ENCODE measurements at places on chromosomes 7 and 10. TPM values are rescaled to one million over a fixed set of nuclear protein-coding genes. Genes with fewer than 3 reads are reported as not detected.

- no peak for DNase-seq
Observed at GRCh38 chr7:99305473-99306260, 20.0 kb upstream of the ARPC1A start.

IL2RA gene
- not detected for total RNA-seq

ITGA8 gene
- not detected for total RNA-seq

GRCh38 chr7:151834271-151835035 lies 42.5 kb downstream of the PRKAG2 start:
- DNase-seq, result no peak

SYT15 gene
- 0.21 TPM for total RNA-seq

GRCh38 chr7:105917659-105918058 lies 41.3 kb upstream of the ATXN7L1 start:
- DNase-seq, result no peak

DNA sequence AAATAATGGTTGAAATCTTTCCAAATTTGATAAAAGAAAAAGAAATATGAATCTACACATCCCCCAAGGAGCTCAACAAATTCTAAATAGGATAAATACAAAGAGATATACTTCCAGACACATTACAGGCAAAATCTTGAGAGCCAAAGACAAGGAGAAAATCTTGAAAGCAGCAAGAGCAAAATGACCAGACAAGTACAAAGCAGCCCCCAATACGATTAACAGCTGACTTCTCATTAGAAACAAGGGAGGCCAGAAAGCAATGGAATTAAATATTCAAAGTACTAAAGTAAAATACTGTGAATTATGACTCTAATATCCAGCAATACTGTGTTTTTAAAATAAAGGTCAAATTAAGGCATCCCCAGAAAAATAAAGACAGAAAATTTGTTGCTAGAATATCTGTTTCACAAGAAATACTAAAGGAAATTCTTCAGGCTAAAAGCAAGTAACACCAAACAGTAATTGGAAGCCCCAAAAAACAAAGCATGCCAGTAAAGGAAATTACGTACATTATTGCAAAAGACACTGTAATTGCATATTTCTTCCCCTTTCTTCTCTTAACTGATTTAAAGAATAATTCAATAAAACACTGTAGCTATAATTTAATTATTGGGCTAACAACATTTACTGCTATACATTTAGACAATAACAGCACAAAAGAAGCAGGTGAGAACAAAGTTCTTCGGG lies 36.4 kb downstream of the ZNF438 start:
- DNase-seq, result no peak

IRF5 gene
- 0.18 TPM for total RNA-seq

GRCh38 chr10:6591668-6592067 lies 11.6 kb upstream of the PRKCQ start:
- DNase-seq, result no peak

GRCh38 chr7:123645516-123645915 lies 10.2 kb upstream of the LMOD2 start:
- no peak for DNase-seq

- DNase-seq, result no peak
Observed at GRCh38 chr7:119620769-119621168, 652.2 kb upstream of the KCND2 start.

Data from pulmonary artery endothelial cell (primary cell).